Mammary epithelial cell (primary cell): ENCODE measurements at places on chromosomes 2 and 18.

- DNase-seq = peak; percentile 73
Measured at GRCh38 chr2:37711308-37711731, 39.9 kb upstream of the CDC42EP3 start.

DNA sequence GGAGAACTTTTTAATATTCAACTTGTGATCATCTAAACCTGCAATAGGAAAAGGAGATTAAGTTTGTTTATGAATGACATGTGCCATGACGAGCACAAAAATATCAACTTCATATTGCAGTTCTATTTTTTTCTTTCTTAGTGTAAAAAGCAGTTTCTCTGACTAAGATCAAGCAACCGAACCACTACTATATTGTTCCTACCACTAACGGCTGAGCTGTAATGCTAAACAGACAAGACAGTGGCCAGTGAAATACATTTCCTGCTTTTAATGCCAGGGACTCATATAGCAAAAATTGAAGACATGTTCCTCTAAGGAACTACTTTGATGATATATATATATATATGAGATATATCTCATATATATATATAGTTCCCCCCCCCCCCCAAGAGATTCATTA, 1705.6 kb upstream of the TMEFF2 start:
- no peak for DNase-seq

DNA sequence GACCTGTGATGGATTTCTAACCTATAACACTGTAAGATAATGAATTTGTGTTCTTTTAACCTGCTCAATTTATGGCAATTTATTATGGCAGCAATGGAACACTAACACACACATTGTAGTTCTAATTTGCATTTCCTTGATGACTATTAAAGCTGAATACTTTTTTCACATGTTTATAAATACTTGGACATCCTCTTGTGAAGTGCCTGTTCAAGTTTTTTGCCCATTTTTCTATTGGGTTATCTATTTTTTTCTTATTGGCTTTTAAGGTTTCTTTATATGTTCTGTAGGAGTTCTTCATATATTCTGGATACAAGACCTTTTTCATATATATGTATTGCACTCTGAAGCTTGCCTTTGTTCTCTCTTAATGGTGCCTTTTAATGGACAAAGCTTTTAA, 128.5 kb upstream of the PGAP1 start:
- no peak for DNase-seq

- no peak for DNase-seq
Measured at GRCh38 chr2:128513961-128514283, 195.3 kb upstream of the HS6ST1 start.

DNA sequence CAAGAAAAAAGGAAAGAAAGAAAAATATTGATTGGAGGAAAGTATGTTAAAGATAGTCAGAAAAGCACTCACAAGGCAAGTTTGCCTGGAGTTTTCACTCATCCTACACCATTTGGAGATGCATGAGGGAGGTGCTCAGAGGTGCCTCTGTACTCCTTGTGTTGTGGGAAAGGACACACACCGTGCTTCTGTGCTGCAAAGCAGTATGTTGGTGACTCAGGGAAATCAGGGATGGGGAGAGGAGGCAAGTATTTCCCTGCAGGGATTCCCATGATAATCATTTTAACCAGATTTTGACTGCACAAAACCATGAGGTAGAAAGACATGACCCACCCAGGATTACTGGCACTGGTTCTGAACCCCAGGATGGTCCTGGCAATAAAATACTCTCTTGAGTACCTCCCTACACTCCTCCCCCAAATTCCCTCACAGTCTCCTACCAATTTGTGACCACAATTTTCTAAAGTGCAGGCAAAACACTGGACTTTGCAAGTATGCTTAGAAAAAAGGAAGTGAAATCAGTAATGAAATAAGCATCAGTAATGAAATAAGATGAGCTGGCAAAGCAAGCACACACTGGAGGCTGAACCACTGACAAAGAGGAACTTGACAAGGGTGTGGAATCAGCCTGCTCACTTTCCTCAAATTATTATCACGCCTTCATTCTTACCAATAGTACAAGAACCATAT, 155.5 kb upstream of the ACVR2A start:
- no peak for DNase-seq

- no peak for DNase-seq
Measured at GRCh38 chr2:118475622-118476205, 371.7 kb downstream of the EN1 start.
